ENCODE measurements at places on chromosomes 7 and 10.

DNA sequence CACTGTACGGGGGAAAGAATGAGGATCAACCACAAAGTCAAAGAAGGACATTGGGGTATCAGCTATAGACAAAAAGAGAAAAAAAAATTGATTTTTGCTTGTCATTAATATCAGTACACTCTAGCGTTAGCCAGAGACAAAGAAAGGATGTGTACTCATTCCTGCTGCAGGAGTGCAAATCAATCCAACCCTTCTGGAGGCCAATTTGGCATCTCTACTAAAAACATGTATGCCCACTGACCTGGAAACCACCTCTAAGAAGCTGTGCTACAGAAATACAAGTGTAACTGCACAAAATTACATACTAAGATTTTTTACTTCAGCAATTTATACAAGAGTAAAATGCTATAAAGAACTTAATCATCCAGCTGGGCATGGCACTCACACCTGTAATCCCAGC is 13.6 kb downstream of the NSMCE4A start:
- no peak for DNase-seq

- DNase-seq = peak; percentile 16
Observed at GRCh38 chr10:38157270-38157685, 63.1 kb downstream of the ZNF37A start.

- no peak for DNase-seq
Observed at GRCh38 chr7:116572036-116572435, 47.2 kb downstream of the CAV1 start.

DNA sequence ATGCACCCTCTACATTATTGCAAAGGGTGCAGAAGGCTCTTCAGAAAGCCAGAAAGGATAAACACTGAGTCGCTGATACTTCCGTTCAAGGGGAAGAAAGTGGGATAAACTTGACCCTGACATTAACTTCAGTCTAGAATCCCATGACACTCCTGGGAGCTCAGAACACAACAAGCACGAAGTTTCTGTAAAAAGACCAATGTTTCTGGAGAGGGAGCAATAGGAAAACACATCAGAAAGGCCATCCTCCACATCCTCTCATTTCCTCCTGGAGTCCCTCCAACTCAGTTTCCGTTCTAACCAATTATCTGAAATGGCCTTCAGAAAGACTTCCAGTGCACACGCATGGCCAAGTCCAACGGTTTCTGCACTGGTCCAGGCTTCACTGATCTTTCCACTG is 113.5 kb downstream of the SORBS1 start:
- DNase-seq = no peak

- no peak for DNase-seq
Observed at GRCh38 chr10:128071417-128071782, 54.8 kb downstream of the MKI67 start.
